Lung microvascular endothelial cell (primary cell): ENCODE measurements at places on chromosomes 16 and 17.

DNA sequence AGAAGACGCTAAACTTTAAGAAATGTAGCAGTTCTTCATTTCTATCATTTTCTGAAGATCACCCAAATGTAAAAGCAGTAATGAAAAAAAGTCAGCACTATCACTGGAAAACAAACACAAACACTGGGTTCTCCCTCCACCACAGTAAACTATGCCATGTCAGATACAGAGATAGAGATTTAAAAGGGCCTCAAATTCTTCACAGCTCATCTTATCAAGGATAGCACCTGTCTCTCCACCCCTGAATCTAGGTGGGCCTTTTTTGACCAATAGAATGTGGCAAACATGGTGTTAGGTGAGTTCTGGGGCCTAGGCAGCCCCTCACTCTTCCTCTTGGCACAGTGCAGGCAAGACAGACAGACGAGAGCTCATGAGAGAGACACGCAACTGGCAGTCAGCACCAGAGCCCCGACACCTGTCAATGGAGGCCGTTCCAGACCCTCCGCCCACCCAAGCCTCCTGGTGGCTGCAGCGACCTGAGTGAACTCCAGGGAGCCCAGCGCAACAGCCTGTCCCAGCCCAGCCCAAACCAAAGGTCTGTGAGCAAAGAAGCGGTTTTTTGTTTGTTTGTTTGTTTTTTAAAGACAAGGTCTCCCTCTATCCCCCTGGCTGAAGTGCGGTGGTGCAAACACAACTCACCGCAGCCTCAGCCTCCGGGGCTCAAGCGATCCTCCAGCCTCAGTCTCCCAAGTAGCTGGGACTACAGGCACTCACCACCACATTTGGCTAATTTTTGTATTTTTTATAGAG, 79.8 kb downstream of the TBC1D16 start:
- no peak for DNase-seq

- no peak for DNase-seq
Measured at GRCh38 chr16:49562228-49562627, 188.6 kb downstream of the C16orf78 start.

- DNase-seq, result no peak
Measured at GRCh38 chr17:36578671-36579070, 13.0 kb upstream of the DHRS11 start.

DNA sequence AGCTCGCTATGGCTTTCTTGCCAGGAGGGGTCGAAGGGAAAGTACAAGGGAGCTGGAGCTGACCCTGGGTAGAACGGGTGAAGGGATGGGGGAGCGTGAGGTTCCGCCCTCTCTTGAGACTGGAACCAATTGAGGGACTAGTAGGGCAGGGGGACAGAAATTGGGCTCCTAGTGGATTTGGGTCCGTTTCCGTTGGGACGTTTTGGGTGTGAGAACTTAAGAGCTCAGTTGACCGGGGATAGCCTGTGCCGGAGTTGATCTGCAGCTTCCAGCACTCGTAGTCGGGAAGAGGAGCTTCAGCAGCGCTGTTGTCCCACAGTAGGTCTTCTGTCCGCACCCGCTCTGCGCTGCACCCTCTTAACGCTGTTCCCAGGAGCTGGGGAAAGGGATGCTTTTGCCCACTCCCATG, 481 bp downstream of the CNTROB start:
- peak; percentile 51 for DNase-seq

GRCh38 chr16:74107795-74108610, 188.6 kb upstream of the PSMD7 start:
- DNase-seq, result peak; percentile 60

DNA sequence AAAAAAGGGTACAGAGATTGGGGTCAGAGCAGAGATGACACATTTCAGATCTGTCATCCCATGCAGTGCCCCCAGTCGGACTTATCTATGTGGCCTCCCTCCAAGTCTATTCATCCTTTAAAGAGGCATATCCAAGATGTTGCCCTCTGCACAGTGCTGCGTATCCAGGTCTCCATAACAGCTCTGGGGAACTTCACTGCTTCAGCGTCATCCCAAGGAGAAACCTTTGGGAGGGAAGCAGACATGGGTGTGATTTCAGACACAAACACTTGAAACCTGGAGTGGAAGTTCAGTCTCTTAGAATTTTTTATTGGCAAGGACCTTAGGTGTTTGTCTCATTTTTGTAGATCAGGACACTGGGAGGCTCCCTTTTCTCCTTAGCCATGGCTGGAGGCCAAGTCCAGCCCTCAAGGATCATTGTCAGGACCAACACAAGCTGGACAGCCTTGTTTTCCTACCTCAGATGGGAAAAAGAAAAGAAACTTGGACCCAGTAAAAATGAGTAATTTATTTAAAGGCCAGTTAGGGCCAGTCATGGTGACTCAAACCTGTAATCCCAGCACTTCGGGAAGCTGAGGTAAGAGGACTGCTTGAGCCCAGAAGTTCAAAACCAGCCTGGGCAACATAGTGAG, 23.9 kb upstream of the NLK start:
- DNase-seq, result no peak
